ENCODE measurements at places on chromosomes 7 and 10.
A peak's percentile ranks its signal among the peaks of the same experiment; 100 is the strongest.

- no peak for DNase-seq
Observed at GRCh38 chr7:101531726-101532357, 97.3 kb downstream of the MYL10 start.

- DNase-seq: no peak
Observed at GRCh38 chr10:29240986-29241660, 47.7 kb upstream of the LYZL1 start.

- DNase-seq: no peak
Observed at GRCh38 chr10:86419101-86419500, 52.5 kb upstream of the GRID1 start.

GRCh38 chr7:159102681-159103381, 41.8 kb downstream of the VIPR2 start:
- DNase-seq: no peak

DNA sequence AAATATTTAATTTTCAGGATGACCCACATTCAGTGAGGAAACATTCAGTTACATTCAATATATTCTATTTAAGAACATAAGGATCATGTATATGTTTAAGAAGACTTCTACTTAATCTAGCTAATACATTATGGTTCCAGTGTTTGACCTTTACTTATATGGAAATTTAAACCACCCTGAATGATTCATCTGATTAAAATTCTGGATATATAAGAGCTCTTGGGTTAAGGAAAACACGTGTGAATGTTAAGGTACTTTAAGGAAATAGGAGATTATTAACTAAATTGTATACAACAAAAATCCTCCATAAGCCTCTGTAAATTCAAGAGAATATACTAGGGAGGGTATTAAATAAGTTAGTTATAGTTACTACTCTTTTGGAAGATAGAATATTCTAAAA, 40.9 kb downstream of the HDAC9 start:
- no peak for DNase-seq

DNA sequence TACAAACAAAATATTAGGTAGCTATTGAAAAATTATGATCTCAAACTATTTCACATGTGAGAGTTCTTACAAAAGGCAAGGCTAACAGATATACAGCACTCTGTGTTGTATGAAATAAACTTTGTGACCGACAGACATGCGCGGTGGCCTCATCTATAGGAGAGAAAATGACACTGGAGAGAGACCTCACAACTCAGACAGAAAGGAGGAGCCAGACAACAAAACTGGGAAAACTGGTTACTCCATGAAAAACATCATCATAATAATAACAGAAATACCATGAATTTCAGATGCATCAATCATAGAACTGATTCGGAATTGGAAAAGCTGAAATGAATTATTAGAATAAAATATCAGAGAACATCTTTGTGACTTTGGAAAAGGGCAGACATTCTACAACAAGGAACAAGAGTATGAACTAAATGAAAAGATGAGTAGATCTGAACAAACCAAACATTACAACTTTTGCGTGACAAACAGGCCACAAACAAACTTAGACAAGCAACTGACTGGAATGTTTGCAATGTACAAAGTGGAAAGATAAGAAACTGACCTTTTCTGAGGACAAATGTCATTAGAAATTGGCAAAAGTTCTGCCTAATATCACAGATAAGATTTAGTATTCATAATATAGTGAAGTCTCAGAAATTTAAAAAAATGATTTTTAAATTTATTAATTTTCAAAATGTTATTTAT, 69.3 kb downstream of the TNS3 start:
- no peak for DNase-seq

DNA sequence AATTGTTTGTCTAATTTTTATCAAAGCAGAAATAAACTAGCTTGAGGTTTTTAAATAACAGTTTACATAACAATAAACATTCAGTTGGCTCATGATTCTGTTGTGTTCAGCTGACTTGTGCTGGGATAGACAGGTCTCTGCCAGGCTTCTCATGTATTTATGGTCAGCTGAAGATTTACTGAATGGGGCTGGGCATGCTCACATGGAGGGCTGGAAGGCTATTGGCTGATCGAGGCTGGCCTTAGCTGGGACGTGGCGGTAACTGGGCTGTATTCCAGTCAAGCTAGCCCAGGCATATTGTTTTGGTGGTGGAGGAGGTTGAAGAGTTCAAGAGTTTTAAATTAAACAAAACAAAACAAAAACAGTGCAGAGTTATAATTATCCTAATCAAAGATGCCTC, 251.0 kb upstream of the MTPN start:
- no peak for DNase-seq

- DNase-seq: no peak
Observed at GRCh38 chr7:140262242-140262903, 85.6 kb upstream of the KDM7A start.

DNA sequence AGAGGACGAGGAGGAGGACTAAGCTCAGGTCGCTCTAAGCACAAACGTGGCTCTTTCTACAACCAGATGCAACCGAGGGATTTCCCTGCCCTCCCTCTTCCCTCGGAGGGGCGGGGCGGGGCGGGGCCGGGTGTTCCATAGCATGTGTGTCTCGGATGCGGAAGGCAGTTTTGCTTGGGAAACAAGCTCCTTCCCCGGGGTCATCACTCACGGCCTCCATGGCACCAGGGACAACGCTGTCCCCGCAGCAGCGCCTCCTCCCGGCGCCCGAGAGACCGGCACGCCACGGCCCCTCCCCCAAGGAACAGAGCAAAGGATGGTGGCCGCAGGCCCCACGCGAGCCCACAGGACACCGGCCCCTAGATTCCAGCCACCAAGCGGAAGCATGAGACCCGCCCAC, 110.5 kb downstream of the PAXIP1 start:
- no peak for DNase-seq

GRCh38 chr7:57579454-57579853, 129.5 kb downstream of the ZNF716 start:
- no peak for DNase-seq

DNA sequence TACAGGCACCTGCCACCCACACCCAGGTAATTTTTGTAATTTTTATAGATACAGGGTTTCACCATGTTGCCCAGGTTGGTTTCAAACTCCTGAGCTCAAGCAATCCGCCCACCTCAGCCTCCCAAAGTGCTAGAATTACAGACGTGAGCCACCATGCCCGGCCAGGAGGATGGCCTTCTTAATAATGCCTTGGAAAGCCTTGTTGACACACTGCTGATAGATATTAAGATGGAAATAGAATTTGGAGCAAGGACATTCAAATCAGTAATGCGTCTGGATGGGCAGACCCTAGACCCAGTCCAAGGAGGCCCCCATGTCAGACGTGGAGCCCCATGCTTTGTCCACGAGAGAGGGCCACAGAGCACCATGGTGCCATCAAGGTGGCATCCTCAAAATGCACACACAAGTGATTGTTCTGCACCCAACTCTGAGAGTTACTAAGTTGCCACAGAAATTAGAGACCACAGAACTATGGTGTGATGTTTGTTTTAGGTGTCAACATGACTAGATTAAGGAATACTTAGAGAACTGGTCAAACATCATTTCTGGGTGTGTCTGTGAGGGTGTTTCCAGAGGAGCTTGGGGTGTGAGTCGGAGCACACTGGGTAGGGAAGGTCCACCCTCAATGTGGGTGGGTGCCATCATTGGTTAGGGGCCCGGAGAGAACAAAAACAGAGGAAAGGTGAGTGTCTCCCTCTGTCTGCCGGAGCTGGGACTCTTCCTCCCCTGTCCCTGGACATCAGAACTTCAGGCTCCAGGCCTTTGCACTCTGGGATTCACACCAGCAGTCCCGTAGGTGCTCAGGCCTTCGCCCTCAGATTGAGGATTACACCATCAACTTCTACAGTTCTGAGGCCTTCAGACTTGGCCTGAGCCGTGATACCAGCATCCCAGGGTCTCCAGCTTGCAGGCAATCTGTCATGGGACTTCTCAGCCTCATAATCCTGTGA, 34.5 kb downstream of the EBF3 start:
- no peak for DNase-seq

- no peak for DNase-seq
Observed at GRCh38 chr7:14195079-14195478, 205.6 kb upstream of the ETV1 start.

- no peak for DNase-seq
Observed at GRCh38 chr10:127292888-127293287, 96.5 kb upstream of the INSYN2A start.

- no peak for DNase-seq
Observed at GRCh38 chr7:50939021-50939420, 156.3 kb upstream of the GRB10 start.

DNA sequence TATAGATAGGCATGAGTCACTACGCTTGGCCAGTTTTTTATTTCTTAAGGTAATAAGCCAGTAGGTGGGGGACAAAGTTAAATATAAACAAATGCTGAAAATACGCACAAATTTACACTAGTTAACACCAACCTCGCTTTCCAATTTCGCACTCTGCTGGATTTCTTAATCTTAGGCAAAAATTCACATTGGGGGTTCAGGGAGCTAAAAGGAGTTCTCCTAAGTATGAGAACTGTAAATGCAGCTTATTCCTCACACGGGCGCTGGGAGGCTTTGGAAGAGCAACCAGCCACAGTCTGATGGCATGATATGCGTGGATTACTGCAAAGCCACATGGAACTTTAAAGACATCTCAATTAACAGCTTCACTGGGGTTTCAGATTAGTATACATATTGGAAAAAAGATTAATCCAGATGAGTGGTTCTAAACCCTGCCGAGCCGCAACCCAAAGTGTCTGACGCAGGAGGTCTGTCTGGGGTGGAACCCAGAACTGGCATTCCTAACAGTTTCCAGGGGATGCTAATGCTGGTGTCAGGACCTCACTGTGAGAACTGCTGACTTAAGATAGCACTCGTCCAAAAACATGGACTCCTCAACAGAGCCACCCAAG, 16.2 kb downstream of the TNS3 start:
- DNase-seq: no peak

DNA sequence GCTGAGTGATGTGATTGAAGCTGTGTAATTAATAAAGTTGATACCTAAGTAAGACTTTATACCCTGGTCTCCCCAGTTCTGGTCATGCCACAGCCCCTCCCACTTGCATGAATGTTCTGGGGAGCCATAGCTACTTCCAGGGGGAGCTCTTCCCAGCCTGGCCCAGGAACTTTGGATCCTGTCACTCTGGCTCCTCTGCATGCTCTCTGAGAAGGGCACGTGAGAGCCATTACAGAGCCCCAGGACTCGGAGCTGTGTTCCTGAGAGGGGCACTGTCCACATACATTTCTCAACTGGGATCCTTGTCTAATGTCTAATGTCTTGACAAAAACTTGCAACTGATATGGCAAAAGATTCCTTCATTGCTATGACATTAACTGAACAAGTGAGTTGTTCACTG, 173.9 kb upstream of the NPY start:
- DNase-seq: no peak

- no peak for DNase-seq
Observed at GRCh38 chr7:113936535-113936934, 17.7 kb upstream of the PPP1R3A start.

GRCh38 chr7:117835016-117835664, 38.1 kb downstream of the CTTNBP2 start:
- peak; percentile 77 for DNase-seq

DNA sequence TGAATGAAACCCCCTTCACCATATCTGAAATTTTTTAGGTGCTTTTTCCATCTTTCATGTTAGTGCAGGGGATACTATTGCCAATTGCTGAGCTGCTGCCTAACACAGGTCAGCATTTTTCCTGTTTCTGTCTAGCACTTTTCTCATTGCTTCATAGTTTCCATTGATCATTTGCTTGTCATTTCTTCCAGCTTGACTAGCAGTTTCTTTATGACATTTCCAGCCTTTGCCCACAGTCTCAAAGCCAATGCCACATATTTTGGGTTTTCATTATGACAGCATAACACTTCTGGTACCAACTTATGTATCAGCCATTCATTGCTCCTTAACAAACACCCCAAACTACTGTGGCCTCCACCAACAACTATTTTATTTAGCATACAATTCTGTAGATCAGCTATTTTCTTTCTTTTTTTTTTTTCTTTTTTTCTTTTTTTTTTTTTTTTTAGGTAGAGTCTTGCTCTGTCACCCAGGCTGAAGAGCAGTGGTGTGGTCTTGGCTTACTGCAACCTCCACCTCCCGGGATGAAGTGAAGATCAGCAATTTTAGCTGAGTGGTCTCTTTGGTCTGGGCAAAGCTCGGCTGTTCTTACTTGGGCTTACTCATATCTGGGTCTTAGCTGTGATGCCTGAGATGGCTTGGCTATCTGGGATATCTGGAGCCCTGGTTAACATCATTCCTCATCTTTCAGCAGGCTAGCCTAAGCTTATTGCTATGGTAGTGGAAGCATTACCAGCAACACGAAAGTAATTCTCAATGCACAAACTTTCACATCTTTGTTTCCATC, 102.3 kb downstream of the EPC1 start:
- DNase-seq: no peak

GRCh38 chr10:84605802-84606201, 277.4 kb downstream of the CCSER2 start:
- DNase-seq: no peak

GRCh38 chr10:100724531-100725027, 20.8 kb upstream of the PAX2 start:
- no peak for DNase-seq

DNA sequence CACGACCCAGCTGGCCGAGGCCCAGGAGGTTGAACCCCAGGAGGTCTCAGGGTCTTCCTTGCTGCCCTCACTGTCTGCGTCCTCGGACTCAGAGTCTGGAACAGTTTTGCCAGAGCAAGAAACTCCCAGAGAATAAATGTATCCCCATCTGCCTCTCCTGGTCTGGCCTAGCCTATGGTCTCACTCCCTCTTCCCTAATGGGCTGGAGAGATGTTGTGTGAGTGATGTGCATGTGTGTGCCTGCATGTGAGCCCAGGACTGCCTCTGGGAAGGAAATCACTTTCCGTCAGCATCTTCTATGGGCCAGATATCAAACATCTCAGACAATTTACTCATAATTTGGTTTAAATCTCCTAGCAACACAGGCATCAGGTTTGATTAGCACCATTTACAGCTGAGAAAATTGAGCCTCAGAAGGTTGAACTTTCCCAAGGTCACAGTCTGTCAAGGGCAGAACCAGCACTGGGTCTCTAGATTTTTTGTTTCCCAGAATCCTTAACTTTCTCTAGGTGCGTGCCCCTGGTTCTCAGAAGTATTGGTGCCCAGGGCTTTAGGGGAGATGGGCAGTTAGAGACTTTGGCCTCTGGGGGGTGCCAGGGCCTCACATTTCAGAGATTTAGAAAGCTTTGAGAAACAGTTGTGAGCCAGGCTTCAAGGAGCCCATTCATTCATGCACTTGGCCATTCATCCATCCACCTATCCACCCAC, 4.9 kb downstream of the TMEM270 start:
- peak; percentile 30 for DNase-seq

Measured in NCI-H2081 (cell line).